ENCODE measurements at places on chromosomes 5 and 9. TPM values are rescaled to one million over a fixed set of nuclear protein-coding genes. Genes with fewer than 3 reads are reported as not detected.

The TNC gene
- total RNA-seq = 2.0 TPM

The TIFAB gene
- total RNA-seq = not detected

The PCDHB5 gene
- total RNA-seq = not detected

The FGFR4 gene
- total RNA-seq = 0.97 TPM

The GLDC gene
- 4.1 TPM for total RNA-seq

The PCDHGB6 gene
- total RNA-seq = 0.04 TPM

The NEUROG1 gene
- not detected for total RNA-seq

The CDX1 gene
- total RNA-seq = not detected
